Islet precursor cell (in vitro differentiated cells): ENCODE measurements at places on chromosomes 1 and 21.
A peak's percentile ranks its signal among the peaks of the same experiment; 100 is the strongest.

DNA sequence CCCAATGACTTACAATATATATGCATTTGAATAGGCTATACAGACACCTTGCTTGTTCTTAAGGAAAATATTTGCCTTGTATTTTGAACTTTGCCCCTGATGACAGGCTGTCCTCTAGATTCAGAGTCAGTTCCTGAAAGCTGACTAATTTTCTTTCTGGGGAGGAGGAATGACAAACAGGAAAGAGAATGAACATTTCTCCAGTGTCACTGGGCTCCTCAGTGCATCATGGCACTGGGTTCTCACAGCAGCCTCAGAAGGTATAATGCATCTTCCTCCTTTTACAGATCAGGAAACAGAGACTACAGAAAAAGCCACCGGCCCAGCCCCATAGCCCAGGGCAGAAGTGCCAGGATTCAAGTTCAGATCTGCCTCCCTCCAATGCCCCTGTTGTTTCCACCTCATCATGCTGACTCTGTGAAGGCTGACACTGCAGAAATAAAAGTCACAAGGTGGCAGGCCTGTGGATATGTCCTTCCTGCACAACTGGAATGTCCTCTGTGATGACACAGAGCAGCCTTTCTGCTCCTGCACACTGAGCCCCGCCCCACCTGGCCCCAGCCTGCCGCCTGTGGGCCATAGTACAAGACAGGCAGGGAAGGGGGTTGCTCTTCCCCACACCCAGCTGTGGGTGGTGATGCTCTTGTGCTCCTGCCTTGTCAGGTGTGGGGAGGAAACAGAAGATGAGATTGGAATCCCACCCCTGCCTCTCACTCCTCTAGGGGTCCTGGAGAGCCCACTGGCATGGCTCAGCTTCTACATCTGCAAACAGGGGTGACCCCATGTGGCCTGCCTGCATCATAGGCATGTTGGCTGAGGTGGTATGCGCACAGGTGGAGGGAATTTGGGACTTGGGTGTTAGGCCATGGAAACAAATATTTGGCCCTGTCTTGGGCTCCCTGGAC lies 6.4 kb downstream of the TTC22 start:
- peak; percentile 83 for DNase-seq

DNA sequence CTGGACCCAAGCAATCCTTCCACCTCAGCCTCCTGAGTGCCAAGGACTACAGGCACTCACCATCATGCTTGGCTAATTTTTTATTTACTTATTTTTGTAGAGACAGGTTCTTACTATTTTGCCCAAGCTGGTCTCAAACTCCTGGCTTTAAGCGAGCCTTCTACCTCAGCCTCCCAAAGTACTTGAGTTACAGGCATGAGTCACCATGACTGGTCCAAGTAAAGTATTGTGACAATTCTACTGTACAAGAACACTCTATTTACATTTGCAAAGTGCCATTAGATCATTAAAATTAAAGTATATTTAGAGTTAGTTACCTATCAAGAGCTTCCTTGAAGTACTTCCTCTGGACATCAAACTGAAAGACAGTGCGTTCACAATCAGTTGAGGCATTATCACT lies 44.8 kb downstream of the NRDC start:
- DNase-seq = no peak

- no peak for DNase-seq
Measured at GRCh38 chr1:172885411-172885810, 165.3 kb downstream of the TNFSF18 start.

GRCh38 chr1:205532996-205533735 lies 28.7 kb downstream of the CDK18 start:
- no peak for DNase-seq

DNA sequence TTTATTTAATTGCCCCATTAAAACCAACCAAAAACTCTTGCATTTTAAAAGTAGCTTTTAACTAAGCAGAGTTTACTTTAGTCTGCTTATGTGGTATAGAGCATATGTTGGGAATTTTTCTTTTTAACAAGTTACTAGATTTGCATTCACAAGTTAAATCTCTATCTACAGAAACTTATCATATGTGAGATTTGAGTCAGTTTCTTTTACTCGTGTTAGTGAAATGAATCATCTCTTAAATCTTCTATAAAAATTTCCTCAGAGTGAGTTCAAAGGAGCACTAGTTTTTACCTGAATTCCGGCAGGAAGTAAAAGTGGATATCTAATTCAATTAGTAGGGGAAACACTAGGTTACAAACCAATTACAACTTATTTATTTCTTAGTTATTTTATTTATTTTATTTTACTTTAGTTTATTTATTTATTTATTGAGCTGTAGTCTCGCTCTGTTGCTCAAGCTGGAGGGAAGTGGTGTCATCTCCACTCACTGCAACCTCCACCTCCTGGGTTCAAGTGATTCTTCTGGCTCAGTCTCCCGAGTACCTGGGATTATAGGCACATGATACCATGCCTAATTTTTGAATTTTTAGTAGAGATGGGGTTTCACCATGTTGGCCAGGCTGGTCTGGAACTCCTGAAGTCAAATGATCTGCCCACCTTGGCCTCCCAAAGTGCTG lies 1609.6 kb upstream of the B3GALT2 start:
- no peak for DNase-seq

GRCh38 chr1:207502726-207503125 lies 6.8 kb downstream of the CR1 start:
- peak; percentile 71 for DNase-seq

DNA sequence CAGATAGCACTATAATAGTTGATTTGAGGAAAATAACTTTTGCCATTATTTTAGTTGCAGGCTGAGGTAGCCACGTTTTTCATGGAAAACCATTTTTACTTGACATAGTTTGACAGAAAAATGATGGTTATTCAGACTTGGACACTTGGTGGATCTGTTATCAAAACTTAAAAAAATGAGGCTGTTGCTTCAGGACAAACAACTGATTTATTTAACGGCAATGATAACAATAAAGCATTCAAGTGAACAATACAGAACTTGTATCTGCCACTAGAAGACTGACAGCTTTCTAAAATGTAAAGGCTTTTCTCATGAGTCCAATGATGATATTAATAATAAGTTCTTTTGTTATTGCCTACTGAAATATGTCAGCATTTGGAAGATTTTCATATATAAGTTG lies 322.9 kb downstream of the BRINP3 start:
- no peak for DNase-seq

- no peak for DNase-seq
Measured at GRCh38 chr1:5491207-5491904, 500.9 kb downstream of the NPHP4 start.

DNA sequence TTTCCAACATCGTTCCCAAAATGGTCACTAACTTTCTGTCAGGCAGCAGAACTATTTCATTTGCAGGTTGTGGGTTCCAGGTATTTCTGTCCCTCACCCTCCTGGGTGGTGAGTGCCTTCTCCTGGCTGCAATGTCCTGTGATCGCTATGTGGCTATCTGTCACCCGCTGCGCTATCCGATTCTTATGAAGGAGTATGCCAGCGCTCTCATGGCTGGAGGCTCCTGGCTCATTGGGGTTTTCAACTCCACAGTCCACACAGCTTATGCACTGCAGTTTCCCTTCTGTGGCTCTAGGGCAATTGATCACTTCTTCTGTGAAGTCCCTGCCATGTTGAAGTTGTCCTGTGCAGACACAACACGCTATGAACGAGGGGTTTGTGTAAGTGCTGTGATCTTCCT lies 9.3 kb downstream of the OR2AJ1 start:
- DNase-seq = no peak

- peak; percentile 75 for DNase-seq
Measured at GRCh38 chr1:41810446-41810845, 108.3 kb downstream of the HIVEP3 start.

- DNase-seq = peak; percentile 83
Measured at GRCh38 chr1:26302733-26303405, 3.6 kb downstream of the UBXN11 start.

GRCh38 chr1:23807453-23807852 lies 6.9 kb upstream of the GALE start:
- DNase-seq = no peak

DNA sequence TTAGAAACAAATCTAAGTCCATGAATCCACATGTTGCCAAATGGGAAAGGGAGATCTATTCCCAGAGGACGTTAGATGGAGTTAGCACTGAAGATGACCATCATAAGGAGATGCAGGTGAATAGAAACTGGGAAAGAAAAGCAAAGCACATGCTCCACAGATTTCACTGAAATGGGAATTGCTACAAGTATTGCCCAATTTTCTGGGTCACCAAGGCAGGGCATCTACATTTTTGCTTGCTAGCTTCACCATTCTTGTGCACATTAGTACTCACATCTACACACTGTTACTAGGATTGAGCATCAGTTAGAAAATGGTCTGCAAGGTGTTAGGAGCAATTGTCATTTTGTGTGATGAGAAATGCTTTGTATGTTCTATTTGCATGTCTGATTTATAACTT lies 99.1 kb downstream of the JAK1 start:
- DNase-seq = no peak

GRCh38 chr1:227428803-227429202 lies 110.5 kb upstream of the CDC42BPA start:
- peak; percentile 58 for DNase-seq

GRCh38 chr1:165543532-165544438 lies at the start of gene LRRC52:
TSS of gene LRRC52 (plus strand) at chr1:165544000. CDS start at chr1:165544297, 297 bp downstream.
- no peak for DNase-seq

DNA sequence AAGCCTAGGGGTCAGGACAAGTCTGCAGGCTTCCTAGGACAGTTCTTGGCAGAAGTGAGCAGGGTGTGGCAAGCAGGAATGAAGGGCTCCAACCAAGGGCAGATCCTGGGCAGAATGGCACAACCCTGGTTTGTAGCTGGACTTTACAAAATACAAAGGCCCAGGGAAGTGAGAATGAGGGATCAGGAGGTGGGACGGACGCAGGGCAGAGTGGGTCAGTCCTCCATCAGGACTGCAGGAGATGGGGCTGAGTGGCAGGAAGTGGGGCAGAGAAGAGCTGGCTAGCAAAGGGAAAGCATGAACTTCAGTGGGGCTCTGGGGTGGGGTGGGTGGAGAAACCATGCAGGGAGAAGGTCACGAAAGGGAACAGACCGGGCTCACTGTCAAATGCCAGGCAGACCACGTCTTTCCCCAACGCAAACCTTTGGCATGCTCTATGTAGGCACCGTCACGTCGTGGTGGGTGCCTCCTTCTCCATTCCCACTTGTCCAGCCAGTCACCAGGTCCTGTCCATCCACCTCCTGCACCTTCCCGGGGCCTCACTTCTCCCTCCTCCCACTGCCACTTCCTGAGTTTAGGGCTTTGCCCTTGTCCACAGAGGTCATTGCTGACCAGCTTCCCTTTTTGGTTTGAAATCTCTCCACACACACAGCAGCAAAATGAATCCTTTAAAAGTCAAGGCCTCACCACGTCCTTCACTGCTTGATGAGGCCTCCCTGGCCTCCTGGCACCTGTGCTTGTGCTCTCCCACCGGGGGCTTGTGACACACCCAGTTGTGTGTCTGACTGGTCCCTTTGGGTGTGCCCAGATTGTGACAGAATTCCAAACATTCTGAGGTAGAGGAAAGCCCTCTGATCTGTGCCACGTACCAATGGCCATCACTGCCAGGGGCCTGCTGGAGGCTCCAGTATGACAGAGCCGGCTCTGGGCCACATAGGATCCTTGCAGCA lies 8.7 kb upstream of the CLDN19 start:
- peak; percentile 46 for DNase-seq

GRCh38 chr1:210129759-210130158 lies 102.8 kb upstream of the SERTAD4 start:
- DNase-seq = no peak

- DNase-seq = no peak
Measured at GRCh38 chr1:67572594-67573221, 112.3 kb upstream of the GADD45A start.

DNA sequence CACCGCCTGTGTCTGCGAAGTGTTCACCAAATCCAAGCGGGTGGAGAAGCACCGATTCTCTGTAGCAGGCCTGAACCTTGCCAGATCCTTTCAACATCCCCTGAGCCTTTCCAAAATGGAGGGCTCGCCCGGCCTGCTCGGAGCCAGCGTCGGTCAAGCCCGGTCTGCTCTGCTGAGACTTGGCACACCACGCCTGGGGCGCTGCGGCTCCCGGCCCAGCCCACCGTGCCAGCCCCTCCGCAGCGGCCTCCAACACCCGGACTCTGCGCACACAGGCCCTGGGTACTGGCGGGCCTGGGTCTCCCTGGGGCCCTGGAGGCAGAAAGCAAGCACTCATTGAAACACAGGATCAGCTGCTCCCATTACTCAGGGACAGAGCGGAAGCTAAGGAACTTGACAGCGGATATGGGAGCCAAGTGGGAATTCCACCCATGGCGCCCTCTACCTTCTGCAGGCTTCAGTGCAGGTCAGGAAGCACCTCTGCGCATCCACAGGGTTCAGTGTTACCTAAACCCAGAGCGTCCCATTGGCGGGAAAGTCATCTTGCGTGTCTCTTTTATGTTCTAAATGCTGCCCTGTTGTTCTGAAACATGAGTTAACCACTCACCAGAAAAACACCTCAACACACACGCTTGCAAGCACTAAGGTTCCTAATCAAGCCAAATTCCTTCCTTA lies 159.9 kb downstream of the ZBTB18 start:
- peak; percentile 73 for DNase-seq

GRCh38 chr1:39981945-39982344 lies 27.0 kb downstream of the MFSD2A start:
- DNase-seq = peak; percentile 98

DNA sequence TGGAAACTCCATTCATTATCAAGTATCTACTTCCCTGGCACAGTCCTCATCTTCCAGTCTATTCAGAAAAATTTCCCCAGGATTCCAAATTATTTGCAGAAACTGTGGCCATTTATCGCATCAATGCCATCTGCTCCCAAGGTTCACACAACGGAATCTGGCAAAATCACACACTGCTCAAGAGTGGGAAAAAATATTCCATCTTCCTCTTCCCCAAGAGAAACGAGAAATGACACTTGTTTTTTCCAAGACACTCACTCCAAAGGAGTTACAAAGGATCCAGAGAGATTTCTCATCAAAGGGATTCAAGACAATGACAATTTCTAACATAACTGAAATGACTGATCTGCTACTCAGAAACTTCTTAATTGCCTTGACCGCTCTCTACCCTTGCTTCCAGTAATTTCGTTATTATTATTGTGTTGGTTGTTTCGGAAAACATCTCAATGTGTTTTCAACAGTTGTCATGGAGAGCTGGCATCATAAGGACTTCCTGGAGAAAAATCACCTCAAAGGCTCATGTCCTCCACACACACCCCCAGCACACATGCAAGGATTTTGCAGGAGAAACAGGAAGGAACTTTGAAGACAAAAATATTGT lies 128.0 kb downstream of the PSMG1 start:
- DNase-seq = no peak

- no peak for DNase-seq
Measured at GRCh38 chr1:31984419-31985347, 29.0 kb upstream of the KHDRBS1 start.

- DNase-seq = no peak
Measured at GRCh38 chr1:47764461-47765046, 232.6 kb downstream of the TRABD2B start.

- DNase-seq = peak; percentile 38
Measured at GRCh38 chr1:8389958-8390535, 72.1 kb downstream of the SLC45A1 start.
